ENCODE measurements at places on chromosomes 3 and 15. TPM values are rescaled to one million over a fixed set of nuclear protein-coding genes. Genes with fewer than 3 reads are reported as not detected.

Gene ABI3BP
- 21.9 TPM for polyA plus RNA-seq

GRCh38 chr3:20637729-20638128, 451.7 kb upstream of the SGO1 start:
- DNase-seq = peak; percentile 76

- no peak for DNase-seq
Observed at GRCh38 chr3:189460511-189460910, 170.7 kb upstream of the TP63 start.

GRCh38 chr3:197496746-197497125, 59.0 kb downstream of the BDH1 start:
- no peak for DNase-seq

DNA sequence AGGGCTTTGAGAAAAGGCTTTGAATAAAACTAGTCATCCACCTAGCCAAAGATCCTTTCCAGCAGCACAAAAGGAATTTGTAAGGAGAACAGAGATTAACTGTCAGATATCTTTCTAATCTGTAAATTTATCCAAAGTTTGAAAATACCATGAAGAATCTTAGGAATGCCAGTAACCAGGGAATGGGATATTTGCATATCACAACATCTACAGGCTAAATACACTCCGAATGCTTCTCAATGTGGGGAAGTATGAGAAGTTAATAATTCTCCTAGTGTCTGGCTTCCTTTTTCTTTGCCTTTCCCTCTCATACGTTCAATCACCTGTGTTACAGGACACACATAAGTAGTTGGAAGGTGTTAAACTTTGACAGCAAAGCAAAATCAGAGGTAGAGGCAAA, 7.8 kb downstream of the ANAPC13 start:
- peak; percentile 36 for DNase-seq
